ENCODE measurements at places on chromosomes 1 and 21.

- DNase-seq: no peak
These were observed 60.7 kb downstream of the DAB1 start for GRCh38 chr1:57363165-57363564.

- DNase-seq: no peak
These were observed 6.9 kb downstream of the S1PR1 start for GRCh38 chr1:101243751-101244150.

- no peak for DNase-seq
These were observed 435.3 kb upstream of the USP24 start for GRCh38 chr1:55650444-55650843.

DNA sequence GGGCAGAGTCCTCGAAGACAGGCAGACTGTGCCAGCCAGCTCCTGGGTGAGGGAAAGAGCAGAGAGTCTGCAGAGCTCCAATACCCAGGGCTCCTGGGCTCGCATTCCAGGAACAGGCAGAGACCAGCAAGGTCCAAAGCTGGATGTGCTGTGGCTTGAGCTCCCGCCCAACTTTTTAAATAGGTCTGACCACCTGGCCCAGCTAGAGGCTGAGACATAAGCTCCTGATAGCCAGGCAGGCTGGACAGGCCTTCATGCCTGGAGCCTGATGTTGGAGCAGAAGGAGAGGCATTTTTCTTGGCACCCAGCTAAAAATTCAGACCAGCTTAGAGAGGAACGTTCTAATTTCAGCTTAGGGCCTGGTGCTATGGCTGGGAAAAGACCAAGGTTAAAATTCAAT lies 178.4 kb upstream of the TMEM51 start:
- no peak for DNase-seq

- no peak for DNase-seq
These were observed 455.3 kb upstream of the USP24 start for GRCh38 chr1:55670331-55671082.

DNA sequence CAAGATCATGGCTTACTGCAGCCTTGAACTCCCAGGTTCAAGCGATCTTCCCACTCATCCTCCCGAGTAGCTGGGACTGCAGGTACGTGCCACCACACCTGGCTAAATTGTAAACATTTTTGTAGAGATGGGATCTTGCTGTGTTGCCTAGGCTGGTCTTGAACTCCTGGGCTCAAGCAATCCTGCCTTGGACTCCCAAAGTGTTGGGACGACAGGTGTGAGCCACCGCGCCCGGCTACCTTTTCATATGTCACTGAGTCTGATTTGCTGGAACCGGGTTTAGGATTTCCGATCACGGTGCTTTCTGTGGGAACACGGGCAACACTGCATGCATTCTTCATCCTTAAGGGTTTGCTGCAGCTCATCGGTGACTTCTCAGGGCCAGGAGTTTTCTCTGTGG lies 32.2 kb upstream of the PCBP3 start:
- DNase-seq: no peak

DNA sequence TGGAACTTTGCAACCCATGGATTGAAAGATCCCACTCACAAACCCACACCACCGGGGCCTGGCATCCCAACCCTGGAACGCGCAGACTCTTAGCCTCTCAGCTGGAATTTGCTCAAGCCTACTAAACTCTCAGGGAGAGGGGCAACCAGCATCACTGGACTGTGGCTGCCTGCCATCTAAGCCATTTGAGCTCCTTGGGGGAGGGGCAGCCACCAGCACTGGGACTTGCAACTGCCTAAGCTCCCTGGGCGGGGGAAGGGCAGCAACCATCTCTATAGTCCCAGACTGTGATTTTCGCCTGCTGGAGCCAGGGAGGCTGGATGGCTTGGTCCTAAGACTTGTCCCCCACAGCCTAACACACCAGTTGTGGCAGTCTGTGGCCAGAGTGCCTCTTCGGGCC lies 122.3 kb downstream of the SNX7 start:
- DNase-seq: no peak

DNA sequence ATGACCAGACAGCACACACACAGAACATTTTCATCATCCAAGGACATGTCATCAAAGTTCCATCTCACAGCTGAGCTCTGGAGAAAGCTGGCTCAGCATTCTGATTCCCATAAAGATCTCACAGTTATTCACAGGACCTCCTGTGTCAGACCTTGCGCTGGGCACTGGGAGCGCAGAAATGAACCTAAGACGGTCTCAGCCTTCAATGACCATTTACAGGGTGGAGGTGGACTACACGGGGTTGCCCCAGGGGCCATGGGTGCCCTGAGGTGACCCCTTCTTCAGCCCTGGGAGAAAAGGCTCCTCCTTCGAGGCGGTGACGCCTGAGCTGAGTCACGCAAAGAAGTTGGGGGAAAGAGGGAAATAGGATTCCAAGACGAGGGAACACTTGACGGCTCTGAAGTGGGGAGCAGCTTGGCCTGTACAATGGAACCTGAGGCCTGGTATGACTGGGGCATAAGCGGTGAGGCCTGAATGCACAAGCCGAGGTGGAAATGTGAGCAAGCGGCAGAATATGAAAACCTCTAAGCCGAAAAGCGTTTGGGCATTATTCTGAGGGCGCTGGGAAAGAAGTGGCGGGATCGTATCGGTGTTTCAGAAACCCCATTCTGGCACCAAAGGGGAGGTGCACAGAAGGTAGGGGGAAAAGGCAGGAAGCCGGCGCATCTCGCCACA lies 797 bp downstream of the CC2D1B start:
- peak; percentile 54 for DNase-seq

DNA sequence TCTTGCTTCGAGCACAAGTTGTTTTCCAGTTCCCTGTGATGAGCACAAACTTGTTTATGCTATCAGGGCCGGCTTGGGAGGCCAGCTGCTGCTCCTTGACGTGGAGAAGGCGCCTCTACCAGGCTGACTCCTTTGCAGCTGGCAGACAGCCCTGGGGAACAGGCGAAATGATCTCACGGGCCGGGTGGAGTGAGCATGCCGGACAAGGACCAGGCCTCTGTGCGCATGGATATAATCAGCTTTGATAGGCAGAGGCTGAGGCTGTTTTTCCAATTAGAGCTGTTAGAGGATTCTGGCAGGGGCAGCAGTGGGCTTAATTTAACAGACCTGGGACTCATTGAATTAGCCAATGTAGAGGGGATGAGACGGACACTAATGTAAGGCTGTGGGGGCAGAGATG lies 38.9 kb downstream of the FAM163A start:
- DNase-seq: no peak

- DNase-seq: no peak
These were observed 1.2 kb downstream of the TMEM234 start for GRCh38 chr1:32220746-32221580.

GRCh38 chr1:198492872-198493271 lies 47.6 kb downstream of the ATP6V1G3 start:
- DNase-seq: no peak

DNA sequence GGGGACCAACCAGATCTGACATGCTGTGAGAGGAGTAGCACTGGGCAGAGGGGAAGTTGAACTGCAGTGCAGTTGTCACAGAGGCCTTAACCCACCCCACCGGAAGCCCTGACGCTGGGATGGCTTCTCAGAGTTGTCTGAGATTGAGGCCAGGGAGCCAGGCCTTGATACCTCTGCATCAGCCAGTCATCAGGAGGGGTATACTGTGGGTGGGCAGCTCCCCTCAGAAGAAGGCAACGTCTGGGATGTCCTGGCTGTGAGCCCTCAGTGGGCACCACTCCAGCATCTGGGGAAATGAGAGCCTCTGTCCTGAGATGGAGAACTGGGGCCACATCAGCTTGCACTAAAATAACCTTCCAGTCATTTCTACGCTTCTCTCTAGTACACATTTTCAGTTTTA lies 47.9 kb upstream of the BCAR3 start:
- DNase-seq: no peak

DNA sequence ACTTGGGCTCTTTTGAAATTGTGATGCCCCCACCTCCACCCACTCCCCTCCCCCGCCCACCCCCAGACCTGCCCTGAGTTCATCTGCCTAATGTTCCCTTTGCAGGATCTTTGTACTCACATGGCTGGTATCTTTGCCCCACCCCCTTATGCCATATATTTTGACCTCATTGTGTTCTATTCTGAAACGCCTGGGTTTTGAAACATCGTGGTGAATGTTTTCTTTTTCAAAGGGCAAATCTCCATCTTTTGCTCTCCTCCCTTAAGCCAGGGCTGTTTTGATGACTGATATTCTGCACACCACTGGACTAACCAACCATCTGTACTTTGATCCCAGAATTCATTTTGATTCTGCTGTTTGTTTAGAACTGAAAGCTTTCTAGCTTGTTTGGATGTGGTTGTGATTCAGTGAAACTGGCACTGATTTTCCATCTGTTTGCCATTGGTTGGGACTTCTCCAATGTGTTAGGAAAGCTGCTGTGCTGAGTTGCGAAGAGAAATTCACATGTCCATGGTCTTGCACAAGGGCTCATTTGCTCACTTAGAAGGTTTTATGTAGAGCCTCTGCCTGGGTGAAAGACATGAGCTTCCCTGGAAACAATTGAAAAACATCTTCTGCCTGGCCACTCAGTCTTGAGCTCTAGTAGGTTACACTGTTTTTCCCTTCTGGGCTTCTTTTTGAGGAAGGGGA lies 16.5 kb downstream of the SMAP2 start:
- DNase-seq: no peak

- DNase-seq: no peak
These were observed 192.2 kb downstream of the PRDM2 start for GRCh38 chr1:13892198-13892597.

GRCh38 chr1:231062500-231063270 lies 22.6 kb upstream of the FAM89A start:
- no peak for DNase-seq

- DNase-seq: no peak
These were observed 102.3 kb downstream of the KCNJ15 start for GRCh38 chr21:38359090-38359489.

- no peak for DNase-seq
These were observed 141.5 kb upstream of the ERG start for GRCh38 chr21:38639571-38640354.

DNA sequence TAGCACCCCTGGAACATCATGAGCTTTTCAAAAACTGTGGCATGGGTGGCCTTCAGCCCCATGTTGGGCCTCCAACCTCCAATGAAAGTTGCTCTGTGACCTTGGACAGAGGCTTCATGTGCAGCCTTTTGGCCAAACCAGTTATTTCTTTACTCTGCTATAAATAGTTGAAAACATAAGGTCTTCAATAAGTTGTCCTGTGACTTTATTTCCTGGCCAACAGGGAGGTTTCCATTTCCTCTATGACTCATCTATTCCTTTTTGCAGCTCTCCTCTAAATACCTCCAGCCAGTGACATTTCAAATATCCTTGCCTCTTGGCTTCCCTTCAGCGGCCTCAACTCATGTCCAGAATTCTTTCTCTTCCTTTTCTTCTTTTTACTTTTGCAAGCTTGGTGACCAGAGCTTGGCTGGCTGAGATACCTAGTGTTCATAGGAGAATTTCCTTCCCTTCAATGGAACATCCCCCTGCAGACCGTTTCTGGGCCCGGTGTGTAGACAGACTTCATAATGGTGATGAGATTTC lies 22.7 kb upstream of the TRIM67 start:
- DNase-seq: no peak

Measured in hematopoietic multipotent progenitor cell treated with erythropoietin and hydrocortisone succinate and interleukin-3 and kit ligand, for 17 days (in vitro differentiated cells).